ENCODE measurements at places on chromosomes 1 and 21.
A peak's percentile ranks its signal among the peaks of the same experiment; 100 is the strongest.

DNA sequence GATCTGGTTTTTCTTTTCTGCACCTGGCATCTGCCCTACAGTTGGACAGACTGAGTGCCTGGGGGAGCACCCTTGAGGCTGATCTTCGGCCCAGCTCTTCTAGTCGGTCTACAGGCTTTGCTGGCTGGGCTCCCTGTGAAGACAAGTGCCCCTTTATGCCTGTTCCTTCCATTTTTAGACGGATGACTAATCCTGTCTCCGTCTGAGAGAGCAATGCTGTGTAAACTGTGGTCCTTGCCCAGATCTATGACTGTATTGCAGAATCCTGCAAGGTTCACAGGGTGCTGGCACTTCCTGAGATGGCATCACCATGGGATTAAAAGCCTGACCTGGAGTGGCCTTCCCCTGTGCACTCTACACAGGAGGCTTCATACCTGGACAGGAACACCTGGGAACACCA, 47.6 kb upstream of the SAMD13 start:
- DNase-seq, result peak; percentile 69

DNA sequence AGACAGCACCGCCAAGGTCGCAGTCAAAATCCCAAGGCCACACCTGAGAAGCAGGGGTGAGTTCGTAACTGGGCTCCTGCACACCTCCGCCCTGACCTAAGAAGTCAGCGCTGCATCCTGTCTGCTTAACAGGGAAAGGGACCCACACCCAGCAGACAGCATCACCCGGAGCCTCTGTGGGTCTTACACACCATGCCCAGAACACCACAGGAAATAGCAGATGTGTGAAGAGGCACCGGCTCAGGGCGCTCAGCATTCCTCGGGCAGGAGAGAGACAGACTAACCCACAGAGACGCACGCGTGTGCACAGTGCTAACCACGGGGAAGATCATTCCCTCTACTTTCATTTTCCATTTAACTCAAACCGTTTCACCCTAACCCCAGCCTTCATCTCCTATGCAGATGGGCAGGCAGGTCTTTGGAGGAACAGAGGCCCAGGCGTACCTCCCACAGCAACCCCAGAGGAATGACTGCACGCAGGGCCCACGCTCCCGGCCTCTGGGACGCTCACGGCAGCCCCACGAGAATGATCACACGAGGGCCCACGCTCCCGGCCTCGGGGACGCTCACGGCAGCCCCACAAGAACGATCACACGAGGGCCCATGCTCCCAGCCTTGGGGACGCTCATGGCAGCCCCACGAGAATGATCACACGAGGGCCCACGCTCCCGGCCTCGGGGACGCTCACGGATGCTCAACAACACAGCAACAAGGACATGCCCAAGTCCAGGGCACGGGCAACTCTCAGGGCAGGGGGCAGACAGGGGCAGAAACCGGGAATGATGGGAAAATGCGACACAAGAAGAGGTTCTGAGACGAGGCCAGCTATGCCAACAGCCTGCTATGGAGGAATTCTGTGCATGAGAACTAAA, 20.9 kb downstream of the POFUT2 start:
- no peak for DNase-seq

DNA sequence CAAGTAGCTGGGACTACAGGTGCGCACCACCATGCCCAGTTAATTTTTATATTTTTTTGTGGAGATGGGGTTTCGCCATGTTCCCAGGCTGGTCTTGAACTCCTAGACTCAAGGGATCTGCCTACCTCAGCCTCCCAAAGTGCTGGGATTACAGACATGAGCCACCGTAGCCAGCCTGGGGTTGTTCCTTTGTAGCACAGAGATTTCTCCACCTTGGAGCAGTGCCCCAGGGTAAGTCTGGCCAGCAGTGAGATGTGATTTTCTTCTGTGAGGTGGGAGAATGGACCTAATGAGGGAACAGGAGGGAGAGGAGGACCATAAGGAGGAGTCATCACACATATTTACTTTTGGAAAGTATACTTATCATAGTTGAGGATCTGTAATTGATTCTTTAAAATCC, 61.1 kb upstream of the GADD45A start:
- DNase-seq, result no peak

GRCh38 chr1:27393641-27394281, 1.3 kb downstream of the GPR3 start:
- DNase-seq, result no peak

DNA sequence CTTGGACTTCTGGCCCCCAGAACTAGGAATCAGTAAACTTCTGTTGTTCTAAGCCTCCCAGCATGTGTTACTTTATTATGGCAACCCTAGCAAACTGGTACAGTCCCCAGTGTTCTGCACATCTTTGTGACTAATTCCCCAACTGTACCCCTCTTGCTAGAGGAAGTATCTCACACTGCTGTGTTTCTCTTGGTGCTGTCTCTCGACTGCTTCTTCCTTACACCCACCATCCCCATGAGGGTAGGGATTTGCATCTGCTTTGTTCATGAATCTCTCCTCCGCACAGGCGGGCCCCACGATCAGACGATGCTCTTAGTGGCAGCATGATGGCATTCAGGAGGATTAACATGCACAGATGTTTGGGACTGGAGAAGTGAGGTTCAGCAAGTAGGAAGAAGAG, 46.7 kb downstream of the CLIC6 start:
- DNase-seq, result no peak

DNA sequence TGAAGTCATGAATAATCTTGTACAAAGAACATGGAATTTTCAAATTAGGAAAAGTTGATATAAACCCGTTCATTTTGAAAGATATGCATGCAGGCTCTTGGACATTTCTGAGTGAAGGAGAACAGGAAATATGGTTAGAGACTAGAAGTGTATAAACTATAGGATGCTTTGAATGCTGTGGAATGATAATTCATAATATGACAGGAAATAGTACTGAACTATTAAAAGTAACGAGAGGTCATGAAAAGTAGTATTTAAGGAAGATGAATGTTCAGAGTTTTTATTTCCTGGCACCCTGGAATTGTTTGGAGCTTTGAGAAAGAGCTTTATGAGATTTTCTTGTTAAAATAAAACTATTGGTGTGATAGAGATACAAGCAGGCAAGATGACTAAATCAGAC, 18.7 kb upstream of the CRB1 start:
- no peak for DNase-seq

- no peak for DNase-seq
These were observed 648.6 kb upstream of the CAMK1G start for GRCh38 chr1:208934933-208935332.

DNA sequence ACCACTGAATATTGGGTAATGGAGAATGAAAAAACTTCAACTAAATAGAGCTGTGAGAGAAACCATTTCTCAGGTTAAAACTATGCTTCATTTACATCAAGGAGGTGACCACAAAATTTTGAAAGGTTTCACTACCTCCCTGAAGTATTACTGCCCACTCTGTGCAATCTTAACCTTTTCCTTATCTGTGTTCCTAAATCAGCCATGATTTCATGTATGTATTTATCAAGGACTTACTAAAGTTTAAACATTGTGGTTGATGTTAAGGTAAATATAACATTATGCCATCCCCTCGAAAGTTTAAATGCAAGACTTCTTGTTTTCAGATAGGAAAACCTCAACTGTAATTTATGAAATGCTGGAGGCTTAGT, 84.4 kb downstream of the CLEC20A start:
- DNase-seq, result no peak

DNA sequence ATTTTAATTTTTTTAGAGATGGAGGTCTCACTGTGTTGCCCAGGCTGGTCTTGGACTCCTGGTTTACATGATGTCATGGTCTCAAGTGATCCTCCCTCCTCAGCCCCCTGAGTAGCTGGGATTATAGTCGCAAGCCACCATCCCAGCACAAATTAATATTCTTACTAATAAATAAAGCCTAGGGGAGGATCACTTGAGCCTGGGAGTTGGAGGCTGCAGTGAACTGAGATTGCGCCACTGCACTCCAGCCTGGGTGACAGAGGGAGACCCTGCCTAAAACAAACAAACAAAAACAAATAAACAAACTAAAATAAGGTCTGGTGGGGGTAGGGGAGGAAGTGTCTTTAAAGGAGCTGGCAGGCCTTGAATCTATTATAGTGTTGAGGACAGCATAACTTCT, 8.7 kb upstream of the GADD45A start:
- no peak for DNase-seq

DNA sequence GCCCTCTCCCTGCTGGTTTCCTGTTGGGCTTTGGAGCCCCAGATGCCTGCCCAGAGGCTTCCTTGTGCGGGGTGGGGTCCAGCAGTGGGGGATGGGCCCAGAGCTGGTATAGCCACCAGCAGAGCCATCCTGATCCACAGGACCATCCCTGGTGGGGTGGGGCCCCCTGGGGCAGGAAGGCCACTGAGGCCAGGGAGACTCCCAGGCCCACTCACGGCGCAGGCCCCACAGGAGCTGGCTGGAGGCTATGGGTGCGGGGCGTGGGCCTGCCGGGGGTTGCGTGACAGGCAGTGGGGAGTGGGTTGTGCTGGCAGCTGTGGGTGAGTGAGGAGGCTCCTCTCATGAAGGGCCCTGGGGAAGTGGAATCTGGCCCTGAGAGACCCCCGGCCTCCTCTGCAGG, 5.7 kb downstream of the LRRC3 start:
- no peak for DNase-seq

DNA sequence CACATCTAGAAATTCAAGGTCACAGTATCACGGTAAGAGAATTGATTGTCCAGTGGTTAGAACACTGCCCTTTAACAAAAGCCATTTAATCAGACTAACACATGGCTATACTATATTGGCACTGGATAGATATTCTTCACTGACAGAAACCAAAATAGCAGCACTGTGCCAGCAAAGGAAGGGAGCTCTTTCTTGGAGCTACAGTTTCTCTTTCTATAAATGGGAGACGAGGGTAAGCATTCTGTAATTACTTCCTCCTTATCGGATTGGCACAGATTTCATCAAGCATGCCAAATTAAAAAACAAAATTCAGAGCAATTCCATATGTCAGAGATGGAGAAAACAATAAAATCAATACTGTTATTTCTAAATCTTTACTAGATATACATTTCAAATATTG, 115.7 kb upstream of the CACYBP start:
- no peak for DNase-seq

DNA sequence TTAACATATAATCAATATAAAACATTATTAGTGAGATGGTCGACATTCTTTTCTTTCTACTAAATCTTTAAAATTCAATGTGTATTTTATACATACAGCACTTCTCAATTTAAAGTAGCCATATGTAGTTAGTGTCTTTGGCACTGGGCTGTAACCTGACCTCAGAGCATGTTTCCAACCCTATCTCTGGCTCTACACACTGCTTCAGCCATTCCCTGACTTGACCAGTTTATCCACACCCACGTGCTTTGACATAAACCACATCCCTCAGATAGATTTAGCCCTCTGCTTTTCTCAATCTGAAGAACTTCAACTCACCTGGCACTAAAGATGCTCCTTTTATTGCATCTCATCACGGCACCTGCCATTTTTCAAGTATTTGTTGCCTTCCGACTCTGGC, 58.3 kb downstream of the RGS2 start:
- no peak for DNase-seq

GRCh38 chr1:7352974-7353373, 418.1 kb upstream of the VAMP3 start:
- DNase-seq, result no peak

- DNase-seq, result no peak
These were observed 12.0 kb downstream of the SETD4 start for GRCh38 chr21:36048357-36048756.
